Transverse colon (tissue), 4 donors: ENCODE measurements at places on chromosomes 7 and 10.

GRCh38 chr10:44184633-44185314 is 200.1 kb downstream of the CXCL12 start:
- H3K4me1 ChIP-seq, result no peaks in the 10 kb centered on the region
- no peaks in the 10 kb centered on the region for H3K36me3 ChIP-seq
- DNase-seq, result no peak
- no peaks in the 10 kb centered on the region for H3K27me3 ChIP-seq
- H3K27ac ChIP-seq, result no peak overlapping the region

DNA sequence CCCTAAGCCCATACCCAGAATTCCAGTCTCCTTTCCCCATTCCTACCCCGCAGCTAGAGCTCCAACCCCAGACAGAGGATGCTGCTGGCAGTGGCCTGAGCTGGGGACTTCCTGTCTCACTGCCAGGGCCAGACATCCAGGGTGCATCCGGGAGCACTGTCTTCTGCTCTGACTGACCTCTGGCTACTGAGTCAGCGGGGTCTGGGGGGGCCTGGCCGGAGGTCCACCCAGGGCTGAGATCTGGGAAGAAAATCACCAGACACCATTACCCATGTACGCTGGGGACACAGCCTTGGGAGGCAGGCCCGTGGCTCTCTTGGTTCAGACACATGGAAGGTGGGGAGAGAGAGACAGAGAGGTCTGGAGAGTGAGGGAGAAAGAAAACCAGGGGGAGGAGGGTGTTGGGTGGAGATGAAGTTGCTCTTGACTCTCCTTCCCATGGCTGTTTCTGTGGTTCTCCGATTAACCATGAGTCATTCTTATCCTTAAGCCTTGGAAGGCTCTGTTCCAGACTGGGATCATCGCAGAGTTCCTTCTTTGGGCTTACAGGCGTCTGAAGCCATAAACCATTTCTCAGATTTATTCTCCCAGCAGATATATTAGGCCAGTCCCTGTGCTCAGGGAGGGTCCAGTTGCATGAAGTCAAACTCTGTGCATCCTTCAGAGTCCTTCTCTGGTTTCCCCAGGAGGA is 23.6 kb downstream of the TSPAN15 start:
- no peak for DNase-seq
- H3K4me3 ChIP-seq, result no peak overlapping the region
- peaks cover 40% of the 10 kb centered on the region for H3K4me1 ChIP-seq
- peak overlapping the region; percentile 81 for H3K27ac ChIP-seq
- H3K27me3 ChIP-seq, result no peaks in the 10 kb centered on the region

DNA sequence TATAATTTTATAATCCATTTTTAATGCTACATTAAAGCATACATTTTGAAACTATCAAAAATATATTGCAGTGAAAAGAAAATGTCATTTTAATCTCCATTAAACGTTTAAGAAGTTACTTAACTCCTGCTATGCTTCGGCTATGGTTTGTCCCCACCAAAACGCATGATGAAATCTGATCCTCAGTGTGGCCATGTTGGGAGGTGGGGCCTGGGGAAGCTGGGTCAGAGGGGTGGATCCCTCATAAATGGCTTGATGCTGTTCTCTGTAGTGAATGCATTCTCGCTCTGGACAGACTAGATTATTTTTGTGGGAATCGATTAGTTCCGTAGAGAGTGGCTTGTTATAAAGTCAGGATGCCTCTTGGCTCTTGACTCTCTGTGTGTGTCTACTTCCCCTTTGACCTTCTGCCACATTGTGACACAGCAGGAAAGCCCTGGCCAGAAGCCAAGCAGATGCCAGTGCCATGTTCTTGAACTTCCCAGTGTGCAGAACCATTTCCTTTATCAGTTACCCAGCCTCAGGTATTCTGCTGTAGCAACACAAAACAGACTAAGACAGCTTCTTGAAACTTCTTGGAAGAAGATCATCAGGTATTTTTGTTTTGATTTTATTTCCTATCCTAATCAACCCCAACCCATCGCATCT is 77.8 kb downstream of the TCERG1L start:
- H3K36me3 ChIP-seq, result no peaks in the 10 kb centered on the region
- H3K27ac ChIP-seq, result no peak overlapping the region
- H3K4me1 ChIP-seq, result no peaks in the 10 kb centered on the region
- DNase-seq, result no peak
- H3K4me3 ChIP-seq, result no peak overlapping the region

- no peak overlapping the region for H3K4me3 ChIP-seq
- H3K36me3 ChIP-seq, result no peaks in the 10 kb centered on the region
- no peaks in the 10 kb centered on the region for H3K4me1 ChIP-seq
- no peak overlapping the region for H3K27ac ChIP-seq
- no peaks in the 10 kb centered on the region for H3K27me3 ChIP-seq
Measured at GRCh38 chr7:103593691-103594090, 147.7 kb upstream of the SLC26A5 start.

DNA sequence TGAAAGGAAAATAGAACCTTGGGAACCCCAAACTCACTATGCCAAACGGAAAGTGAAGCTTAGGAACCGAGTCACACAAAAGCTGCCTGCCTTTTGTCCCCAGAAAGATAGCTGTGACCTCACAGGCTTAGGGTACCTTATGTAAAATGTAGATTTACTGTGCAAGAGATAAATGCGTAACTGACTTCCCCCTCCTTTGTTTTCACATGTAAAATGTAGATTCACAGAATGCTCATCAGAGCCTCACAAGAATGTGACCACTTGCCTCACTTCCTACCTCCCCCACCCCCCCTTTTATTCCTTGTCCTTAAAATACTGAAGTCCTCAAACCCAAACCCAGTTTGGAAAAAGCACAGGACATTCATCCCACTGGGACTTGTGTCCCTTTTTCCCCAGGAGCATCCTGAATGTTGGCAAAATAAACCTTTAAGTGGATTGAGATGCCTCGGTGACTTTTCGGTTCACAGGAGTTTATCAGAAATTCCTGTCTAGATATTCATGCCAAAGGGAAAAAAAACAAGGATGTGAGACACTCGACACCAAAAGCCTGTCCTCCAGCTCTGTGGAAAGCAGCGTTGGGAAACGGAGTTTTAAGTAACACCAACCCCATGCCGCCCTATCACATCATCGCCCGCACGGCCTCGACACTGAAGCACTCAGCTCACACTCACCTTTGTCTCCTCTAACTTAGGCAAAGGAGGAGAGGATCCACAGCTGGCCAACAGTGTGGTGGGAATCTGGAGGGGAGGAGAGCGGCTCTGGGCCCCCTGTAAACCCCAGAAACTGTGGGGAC is 45.9 kb downstream of the SVIL start:
- no peak overlapping the region for H3K4me3 ChIP-seq
- peaks cover 55% of the 10 kb centered on the region for H3K4me1 ChIP-seq
- no peaks in the 10 kb centered on the region for H3K27me3 ChIP-seq
